NCI-H1105 treated with DMSO at 0.1 percent for 48 hours (cell line): ENCODE measurements at places on chromosomes 1 and 21.

DNA sequence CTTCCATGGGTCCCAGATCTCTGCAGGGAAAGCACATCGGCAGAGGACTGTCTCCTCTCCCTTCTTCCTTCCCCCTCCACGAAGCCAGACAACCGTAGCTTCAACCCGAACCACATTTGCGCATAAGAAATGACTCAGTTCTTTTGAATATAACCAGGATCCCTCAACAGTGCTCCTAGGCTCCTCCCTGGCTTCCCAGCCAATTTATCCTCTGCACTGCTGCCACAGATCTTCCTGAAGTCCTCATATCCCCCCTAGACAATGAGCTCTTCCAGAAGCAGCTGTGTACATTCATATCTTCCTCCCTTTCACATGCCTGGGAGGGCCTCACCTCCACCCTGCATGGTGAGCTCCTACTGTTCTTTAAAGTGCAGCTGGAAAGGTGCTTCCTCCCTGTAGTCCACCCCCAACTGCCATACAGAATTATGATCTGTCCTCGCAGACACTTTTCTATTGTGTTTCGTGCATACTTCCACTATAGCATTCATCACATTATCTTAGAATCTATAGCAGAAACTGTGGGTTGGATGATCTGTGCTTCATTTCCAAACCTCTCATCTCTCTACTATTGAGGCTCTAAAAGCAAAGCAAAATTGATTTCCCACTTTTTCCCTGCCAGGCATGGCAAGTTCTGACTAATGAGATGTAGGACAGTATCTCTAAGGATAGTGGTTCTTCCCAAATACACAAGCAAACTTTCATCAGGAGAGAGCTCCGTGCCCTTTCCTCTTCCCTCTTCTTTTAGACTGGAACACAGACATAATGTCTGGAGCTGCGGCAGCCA, 179.3 kb upstream of the HMGB4 start:
- no peak for DNase-seq

GRCh38 chr1:99849744-99850458, at the start of gene AGL:
Gene AGL (plus strand): TSS chr1:99850361. CDS start chr1:99851043, 682 bp downstream.
- peak; percentile 88 for DNase-seq

GRCh38 chr1:25731626-25732370, 68.2 kb upstream of the SELENON start:
- DNase-seq: no peak

GRCh38 chr1:28395181-28395580, 25.6 kb downstream of the PHACTR4 start:
- DNase-seq: no peak

DNA sequence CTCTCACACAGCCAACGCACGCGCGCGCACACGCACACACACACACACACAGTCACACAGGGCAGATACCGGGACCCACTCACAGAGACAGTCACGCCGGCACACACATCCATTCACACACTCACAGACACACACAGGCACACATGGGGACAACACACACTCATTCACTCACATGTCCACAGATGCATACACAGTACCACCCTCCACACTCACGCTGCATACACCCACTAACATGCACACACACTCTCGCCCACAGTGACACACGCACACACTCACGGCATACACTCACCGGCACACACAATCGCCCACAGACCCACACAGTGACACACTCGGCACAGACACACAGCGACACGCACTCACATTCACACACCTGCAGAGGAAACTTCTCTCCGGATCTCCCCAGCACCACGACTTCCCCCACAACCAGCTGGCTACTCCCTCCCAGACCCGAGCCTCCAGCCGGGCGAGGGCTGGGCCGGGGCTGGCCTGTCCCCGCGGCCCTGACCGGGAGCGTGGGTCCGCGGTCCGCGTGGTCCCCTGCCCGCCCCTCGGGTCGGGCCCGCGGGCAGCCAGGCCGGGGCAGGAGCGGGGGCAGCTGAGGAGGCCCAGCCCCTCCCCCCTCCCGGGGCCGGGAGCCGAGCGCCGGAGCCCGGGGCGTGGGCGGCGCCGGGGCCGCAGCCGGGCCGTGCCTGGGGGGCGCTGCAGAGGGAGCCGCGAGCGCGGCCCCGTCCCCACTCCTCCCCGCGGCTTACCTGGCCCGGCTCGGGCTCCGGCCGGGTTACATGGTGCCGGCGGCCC, 552 bp downstream of the DLGAP3 start:
- peak; percentile 32 for DNase-seq

DNA sequence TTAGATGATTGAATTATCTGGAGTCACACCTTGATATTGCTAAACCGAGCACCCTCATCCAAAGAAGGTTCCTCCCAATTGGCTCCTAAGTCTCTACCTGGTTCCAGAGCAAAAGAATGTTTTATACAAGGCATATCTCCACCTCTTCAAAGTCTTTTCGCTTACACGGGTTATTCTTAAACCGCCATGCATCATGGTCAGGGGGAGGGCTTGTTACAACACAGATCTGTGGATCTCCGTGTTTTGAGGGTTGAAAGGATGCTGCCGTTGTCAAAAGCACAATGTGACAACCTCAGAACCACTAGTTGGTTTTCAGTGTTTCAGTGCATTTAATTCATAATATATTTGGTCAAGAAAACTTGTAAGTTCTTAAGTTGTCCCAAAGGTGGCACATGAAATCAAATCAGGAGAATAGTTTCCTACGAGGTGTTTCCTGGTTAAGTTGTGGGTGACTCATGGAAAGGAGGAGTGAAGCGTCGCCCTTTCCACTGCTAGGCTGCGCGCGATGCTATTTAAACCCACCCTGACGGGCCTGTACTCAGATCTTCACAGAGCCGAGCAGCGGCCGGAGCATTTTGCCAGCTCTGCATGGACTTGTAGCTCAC, 1531.6 kb upstream of the TPTE start:
- DNase-seq: no peak

DNA sequence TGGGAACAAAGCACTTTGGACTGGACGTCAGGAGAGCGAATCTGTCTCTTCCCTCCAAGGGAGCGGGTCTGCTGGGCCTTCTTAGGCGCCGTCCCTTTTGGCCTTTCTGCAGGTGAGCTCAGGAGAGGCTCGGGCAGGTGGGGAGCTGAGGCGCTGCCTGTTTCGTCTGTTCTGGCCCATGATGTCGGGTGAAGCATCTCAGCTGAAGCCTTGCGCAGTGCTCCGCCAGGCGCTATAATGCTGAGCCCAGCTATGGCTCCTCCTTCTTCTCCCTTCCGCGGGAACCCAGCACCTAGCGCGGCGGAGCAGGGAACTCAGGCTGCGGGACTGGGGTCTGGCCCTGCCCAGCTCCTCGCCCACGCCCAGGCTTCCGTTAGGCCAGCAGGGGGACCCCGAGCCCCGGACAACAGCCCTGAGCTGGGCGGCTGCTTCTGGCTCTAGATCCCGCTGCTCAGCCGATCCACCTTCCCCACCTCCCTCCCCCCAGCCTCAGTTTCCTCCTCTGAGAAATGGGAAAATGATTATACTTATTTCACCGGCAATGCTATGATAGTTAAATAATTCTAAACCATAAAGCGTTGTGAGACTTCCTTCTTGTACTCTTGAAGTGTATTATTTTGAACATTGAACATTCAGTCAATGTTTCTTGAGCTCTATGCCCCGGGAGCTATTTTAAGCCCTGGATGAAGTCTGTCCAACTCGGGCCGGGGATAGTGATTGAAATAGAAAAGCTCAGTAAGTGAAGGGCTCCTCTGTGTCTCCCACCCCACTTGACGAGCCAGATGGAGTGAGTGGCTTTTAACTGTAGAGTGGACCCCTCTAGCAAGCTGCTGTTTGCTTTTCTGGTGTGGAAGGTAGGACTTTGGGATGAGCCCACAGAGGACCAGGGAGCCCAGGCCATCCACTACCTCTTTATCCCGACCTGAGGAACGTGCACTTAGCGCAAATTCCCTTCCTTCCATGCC, 9.6 kb upstream of the ADORA1 start:
- DNase-seq: no peak

- DNase-seq: no peak
These were observed 4.0 kb upstream of the CD46 start for GRCh38 chr1:207747627-207748492.
